Activated CD8-positive, alpha-beta memory T cell treated with anti-CD3 and anti-CD28 coated beads for 1 hour (primary cell): ENCODE measurements at places on chromosomes 7 and 10.

- DNase-seq: no peak
Measured at GRCh38 chr10:10946801-10947200, 70.9 kb upstream of the CELF2 start.

- DNase-seq: no peak
Measured at GRCh38 chr10:71211053-71211452, 1.3 kb upstream of the UNC5B start.

DNA sequence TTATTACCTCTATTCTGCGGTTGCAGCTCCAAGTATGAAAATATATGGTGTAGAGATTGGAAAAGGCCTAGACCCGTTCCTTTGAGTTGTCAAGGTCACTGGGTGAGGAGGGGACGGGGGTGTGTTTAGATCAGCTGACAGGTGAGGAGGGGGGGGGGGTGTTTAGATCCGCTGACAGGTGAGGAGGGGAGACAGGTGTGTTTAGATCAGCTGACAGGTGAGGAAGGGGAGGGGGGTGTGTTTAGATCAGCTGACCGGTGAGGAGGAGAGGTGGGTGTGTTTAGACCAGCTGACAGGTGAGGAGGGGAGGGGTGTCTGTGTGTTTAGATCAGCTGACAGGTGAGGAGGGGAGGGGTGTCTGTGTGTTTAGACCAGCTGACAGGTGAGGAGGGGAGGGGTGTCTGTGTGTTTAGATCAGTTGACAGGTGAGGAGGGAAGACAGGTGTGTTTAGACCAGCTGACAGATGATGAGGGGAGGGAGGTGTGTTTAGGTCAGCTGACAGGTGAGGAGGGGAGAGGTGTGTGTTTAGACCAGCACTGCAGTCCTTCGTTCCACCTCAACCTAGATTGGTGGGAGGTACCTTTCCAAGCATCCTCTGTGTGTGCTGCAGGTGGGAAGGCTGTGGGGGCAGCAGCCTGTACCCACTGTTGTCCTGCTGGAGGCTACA lies 655.0 kb upstream of the ADARB2 start:
- no peak for DNase-seq

GRCh38 chr10:71211775-71212317 lies 524 bp upstream of the UNC5B start:
- no peak for DNase-seq

GRCh38 chr7:21184942-21185652 lies 242.8 kb upstream of the SP4 start:
- DNase-seq: no peak

DNA sequence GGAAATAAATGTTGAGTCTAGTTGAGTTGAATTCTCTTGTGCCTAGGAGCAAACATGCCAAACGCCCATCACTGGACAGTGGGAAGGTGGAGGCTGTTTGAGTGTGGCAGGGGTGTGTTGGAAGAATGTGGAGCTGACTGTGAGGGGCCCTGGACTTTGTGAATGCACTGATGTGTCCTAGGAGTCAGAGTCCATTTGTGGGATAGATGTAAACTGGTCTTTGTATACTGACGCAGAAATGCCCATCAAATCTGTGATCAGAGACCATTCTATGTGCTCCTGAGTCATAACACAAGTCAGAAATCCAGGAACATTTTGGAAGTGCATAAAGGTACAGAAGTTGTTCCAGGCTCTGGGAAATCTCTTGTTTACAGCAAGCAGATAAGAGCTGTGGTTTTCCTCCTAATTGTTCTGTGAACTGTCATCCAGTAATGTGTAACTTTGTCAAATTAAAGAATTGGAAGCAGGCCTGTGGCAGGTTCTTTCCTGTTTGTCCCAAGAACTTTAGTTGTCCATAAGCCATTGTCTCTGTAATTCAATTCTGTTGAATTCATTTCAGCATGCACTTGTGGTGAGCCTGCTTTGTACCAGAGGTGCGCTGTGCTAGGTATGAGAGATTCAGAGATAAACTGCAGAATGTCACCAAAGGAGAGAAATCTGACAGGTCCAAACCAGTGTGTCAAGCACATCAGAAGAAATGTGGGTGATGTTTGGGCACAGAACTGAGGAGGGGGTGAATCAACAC lies 7.6 kb downstream of the PRXL2A start:
- DNase-seq: no peak

DNA sequence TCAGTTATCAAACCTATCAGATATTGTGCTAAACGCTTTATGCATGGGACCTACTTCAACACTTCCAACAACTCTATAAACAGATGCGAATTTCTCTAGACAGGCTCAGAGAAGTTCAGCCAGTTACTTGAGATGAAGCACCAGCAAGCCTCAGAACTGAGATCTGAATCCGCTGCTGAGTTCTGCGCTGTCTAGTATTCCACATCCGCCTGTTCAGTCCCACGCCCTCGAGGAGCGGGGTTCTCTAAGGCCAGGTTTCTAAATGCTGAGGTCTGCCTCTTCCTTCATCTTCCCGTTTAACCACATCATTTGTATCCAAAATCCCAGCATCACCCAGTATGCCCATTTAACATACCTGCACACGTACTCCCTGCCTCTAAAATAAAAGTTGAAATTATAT lies 297.8 kb upstream of the ZNF32 start:
- DNase-seq: no peak

GRCh38 chr7:84803979-84804378 lies 382.9 kb downstream of the SEMA3D start:
- no peak for DNase-seq

- DNase-seq: no peak
Measured at GRCh38 chr7:22566592-22566991, 66.6 kb upstream of the STEAP1B start.

DNA sequence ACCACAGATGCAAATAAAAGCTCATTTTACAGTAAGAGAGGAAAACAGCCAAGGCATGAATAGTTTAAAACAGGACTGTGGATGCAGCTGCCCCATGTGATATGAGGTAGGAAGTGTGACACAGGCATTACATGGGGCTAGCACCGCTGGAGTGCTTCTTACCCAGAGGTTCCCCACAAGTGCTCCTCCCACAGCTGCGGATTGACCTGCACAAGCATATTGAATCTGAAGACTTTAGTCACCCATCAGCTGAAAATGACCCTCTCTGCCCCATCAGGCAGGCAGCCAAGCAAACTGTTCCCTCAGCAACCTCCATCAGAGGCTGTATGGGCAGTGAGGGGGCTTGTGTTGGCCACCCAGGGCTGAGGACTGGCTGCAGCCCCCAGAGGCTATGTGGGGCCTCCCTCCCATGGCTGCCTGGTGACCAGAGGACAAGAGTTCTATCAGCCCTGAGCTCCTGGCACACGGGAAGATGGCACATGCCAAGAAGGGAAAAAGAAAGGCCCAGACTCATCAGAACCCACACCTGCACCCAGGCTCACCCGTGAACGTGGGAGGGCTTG lies 98.7 kb downstream of the TCERG1L start:
- DNase-seq: no peak

DNA sequence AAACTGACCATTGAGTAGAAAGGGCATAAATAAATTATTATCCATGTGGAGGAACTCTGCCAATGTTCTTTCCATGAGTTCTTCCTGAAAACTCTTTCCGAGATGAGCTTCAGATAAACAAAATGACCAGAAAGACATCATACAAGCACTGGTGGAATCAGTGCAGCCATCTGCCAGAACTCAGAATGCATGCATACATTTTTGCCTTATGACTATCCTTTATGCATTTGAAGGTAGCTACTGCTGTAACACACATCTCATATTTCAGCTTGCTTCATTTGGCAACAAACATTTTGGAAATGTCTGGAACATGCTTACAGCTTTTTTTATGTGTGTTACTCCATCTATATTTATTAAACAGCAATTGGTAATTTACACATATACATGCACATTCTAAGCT lies 448.9 kb downstream of the PLXDC2 start:
- DNase-seq: no peak

GRCh38 chr10:34192646-34193045 lies 622.5 kb downstream of the PARD3 start:
- no peak for DNase-seq

- no peak for DNase-seq
Measured at GRCh38 chr10:49081547-49082275, 33.6 kb downstream of the VSTM4 start.

DNA sequence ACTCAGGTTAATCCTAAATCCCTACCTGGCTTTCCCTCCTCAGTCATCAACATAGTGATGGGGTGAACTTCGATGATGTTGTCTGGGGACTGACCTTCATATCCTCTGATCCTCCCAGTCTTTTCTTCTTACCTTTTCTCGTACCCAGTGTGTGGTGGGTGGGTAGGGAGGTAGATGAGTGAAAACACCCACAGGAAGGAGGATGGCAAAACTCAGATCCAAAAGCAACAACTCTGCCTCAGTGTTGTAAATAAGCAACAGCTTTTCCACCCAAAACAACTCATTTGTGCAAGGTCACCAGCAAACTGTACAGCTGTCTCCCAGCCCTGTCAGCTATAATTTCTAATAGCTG lies 38.6 kb downstream of the VOPP1 start:
- DNase-seq: no peak

- no peak for DNase-seq
Measured at GRCh38 chr7:156578978-156579430, 61.6 kb upstream of the RNF32 start.

- no peak for DNase-seq
Measured at GRCh38 chr7:2722591-2722990, 34.6 kb downstream of the AMZ1 start.

DNA sequence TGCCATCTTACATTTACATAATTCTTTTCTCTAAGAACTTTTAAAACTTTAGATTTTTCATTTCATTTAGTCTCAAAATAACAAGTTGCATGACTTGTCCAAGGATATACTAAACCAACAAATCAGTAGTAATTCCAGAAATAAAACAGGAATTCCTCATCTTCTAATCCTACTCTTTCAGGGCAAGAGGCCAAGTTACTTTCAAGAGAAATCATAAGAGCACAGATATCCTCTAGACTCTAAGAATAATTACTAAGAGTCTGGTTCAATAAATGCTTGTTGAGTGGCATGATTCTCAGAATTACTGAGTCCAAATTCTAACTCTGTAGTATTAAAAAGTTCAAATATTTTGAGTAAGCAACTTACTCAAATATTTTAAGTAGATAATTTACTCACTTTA lies 12.9 kb downstream of the PDZD8 start:
- DNase-seq: no peak

GRCh38 chr10:50044941-50045664 lies 22.7 kb upstream of the WASHC2A start:
- no peak for DNase-seq

- no peak for DNase-seq
Measured at GRCh38 chr7:44377681-44378421, 52.5 kb upstream of the CAMK2B start.

GRCh38 chr10:97940534-97940933 lies 89.9 kb downstream of the CRTAC1 start:
- DNase-seq: no peak

DNA sequence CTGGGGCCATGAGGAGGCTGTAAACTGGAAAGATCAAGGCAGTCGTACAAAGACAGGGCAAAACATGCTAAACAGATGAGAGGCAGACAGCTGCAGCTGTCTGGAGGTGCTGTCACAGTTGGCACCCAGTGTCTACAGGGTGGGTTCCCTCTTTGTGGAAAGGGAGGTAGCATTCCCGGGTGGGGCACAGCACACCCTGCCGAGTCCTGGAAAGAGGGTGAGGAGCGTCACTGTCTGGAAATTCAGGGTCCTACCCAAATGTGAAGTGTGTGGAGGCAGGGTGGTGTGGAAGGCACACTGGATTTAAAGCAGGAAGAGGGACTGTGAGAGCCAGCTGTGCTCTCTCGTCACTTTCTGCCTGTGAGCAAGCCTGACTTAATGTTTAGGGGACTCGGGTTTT lies 356.2 kb downstream of the SDK1 start:
- no peak for DNase-seq

GRCh38 chr7:16786257-16786656 lies 18.5 kb downstream of the AGR2 start:
- DNase-seq: no peak

GRCh38 chr10:131635564-131636015 lies 265.2 kb upstream of the PPP2R2D start:
- no peak for DNase-seq

GRCh38 chr7:98878365-98879197 lies at the start of gene TRRAP:
Gene TRRAP, plus strand, starts transcription at chr7:98878532. Its CDS starts 2,619 bp downstream, at chr7:98881151.
- no peak for DNase-seq

GRCh38 chr10:70674560-70675495 lies 2.5 kb downstream of the ADAMTS14 start:
- DNase-seq: no peak

DNA sequence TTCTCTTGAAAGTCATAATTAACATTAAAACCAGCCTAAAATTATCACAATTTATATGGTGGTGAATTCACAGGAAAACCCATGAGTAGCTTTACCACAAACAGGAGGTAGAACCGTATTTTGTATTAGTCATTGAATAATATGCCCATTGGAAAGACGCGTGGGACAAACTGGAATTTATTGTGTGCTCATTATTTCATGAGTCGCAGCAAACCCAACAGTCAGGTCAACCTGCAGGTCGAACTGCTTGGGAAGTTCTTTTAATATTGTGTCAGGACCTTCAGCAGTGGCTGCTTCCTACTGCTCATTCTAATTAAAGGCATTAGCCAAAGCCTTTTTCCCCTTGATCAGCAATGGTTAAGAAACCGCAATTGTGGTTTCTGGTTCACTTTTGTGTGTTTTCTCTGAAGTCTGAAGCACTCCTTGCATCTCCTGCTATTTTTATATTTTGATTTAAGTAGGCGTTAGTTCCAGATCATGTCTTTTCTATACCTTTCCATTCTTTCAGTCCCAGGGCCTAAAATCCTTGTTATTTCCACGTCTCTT lies 100.1 kb downstream of the RAB11FIP2 start:
- DNase-seq: no peak
